Activated CD8-positive, alpha-beta T cell treated with anti-CD3 and anti-CD28 coated beads for 36 hours (primary cell): ENCODE measurements at places on chromosomes 4 and X.

GRCh38 chr4:184850018-184850417, 24.2 kb upstream of the ACSL1 start:
- H3K4me3 ChIP-seq, result no peak overlapping the region
- no peak for DNase-seq
- H3K27ac ChIP-seq, result no peak overlapping the region
- peaks cover 11% of the 10 kb centered on the region for H3K4me1 ChIP-seq
- no peaks in the 10 kb centered on the region for H3K36me3 ChIP-seq

DNA sequence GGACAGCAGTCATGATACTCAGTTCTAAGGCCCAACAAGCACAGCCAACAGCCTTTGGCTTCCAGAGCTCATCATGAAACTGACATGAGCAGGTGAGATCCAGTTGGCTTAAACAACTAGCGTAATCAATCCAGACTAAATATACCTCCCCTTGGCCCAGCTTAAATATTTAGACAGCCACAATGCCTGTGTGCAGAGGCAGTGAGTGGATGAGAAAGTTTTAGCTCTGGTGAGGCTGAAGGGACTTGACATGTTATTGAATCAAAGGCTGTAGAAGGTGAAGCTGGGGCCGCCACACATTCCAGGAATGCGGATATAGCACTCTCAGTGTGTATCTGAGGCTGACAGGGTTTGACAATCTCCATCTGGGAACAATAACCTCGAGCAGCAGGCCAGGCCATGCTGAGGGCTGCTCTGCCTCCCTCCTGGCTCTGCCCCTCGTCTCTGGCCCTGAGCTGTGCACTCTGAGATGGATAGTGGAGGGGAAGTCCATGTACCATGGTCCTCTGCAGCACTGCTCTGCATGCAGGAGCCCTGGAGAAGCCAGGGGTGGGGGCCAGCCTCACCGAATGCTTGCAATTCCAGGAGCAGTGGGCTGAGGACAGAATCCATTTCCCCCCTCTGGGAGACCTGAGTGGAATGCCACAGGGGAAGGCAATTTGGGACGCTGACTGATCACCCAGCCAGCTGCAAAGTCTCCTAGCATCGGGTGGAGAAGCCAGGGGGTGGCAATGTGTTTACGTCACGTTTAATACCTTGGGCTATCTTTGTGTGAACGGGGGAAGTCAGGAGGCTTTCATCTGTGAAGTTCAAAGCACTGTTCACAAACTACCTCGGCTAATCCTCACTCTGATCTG, 37.3 kb upstream of the RASL11B start:
- peak; percentile 9 for DNase-seq
- no peaks in the 10 kb centered on the region for H3K27me3 ChIP-seq
- H3K27ac ChIP-seq, result no peak overlapping the region
- peaks cover 33% of the 10 kb centered on the region for H3K4me1 ChIP-seq
- H3K36me3 ChIP-seq, result no peaks in the 10 kb centered on the region
- no peak overlapping the region for H3K4me3 ChIP-seq

- H3K27ac ChIP-seq, result no peak overlapping the region
- no peak for DNase-seq
- no peaks in the 10 kb centered on the region for H3K4me1 ChIP-seq
- H3K4me3 ChIP-seq, result no peak overlapping the region
- no peaks in the 10 kb centered on the region for H3K36me3 ChIP-seq
Measured at GRCh38 chr4:73434311-73434710, 1.7 kb upstream of the AFP start.

- DNase-seq, result no peak
- H3K27me3 ChIP-seq, result no peaks in the 10 kb centered on the region
- H3K4me1 ChIP-seq, result peaks cover 61% of the 10 kb centered on the region
- H3K27ac ChIP-seq, result peak overlapping the region; percentile 41
- H3K4me3 ChIP-seq, result no peak overlapping the region
Measured at GRCh38 chr4:142383800-142384470, 462.2 kb downstream of the INPP4B start.

DNA sequence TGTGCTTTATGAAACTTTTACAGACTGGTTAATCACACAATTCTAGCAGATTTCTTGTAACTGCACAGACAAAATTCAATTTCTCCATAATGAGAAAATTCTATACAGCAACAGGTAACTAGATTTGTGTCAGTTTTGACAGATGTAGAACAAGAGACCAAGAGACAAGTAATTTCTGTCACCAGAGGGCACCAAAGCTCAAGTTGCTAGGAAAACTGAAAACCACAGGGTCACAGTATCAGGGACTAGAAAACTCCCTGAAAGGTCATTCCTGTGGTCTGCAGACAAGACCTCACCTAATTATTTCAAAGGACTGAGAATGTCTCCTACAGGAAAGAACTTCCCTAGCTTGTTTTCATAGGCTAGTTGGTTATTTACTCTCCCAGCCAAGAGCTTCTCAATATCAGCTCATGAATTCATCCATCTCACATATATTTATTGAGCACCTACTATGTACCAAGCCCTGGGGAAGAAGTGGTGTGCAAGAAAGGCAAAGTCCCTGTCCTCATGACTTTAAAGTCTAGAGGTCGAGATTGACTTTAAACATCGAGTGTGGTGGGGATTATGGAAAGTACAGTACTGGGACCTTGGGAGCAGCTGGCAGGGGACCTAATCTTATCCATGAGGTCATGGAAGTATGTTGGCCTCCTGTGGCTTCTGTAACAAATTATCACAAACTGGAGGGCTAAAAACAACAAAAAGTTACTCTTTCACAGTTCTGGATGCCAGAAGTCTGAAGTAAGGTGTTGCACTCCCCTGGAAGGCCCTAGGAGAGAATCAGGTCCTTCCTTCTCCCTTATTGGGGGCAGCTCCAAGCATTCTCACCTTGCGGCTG, 47.8 kb upstream of the SETD7 start:
- H3K36me3 ChIP-seq, result peaks cover 5% of the 10 kb centered on the region
- peak; percentile 44 for DNase-seq
- H3K27me3 ChIP-seq, result no peaks in the 10 kb centered on the region
- no peak overlapping the region for H3K27ac ChIP-seq
- no peak overlapping the region for H3K4me3 ChIP-seq
